Uterus (tissue), 4 donors: ENCODE measurements at places on chromosomes 5 and 9. TPM values are rescaled to one million over a fixed set of nuclear protein-coding genes. Genes with fewer than 3 reads are reported as not detected.
A peak's percentile ranks its signal among the peaks of the same experiment; 100 is the strongest.

DNA sequence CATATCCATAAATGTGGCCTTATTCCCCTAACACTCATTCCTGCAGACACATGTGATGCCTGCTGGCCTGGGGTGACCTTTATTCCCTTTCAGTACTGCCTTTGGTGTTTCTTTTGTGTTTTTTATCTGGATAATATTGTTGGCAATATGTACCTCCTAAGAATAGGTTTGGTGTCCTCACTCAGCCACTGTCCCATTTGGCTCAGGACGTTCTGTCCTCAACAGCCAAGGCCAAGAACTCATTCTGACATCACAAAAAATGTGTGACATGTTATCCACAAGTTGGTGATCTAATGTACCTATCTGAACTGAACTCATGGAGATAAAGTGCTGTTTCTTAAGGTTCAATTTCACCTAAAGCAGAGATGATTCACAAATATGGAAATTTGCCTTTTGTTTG, 142.9 kb upstream of the GRAMD2B start:
- no peak for DNase-seq

Gene RNF224
- total RNA-seq, result not detected

- no peak for DNase-seq
Observed at GRCh38 chr9:12766357-12766756, 8.5 kb upstream of the LURAP1L start.

DNA sequence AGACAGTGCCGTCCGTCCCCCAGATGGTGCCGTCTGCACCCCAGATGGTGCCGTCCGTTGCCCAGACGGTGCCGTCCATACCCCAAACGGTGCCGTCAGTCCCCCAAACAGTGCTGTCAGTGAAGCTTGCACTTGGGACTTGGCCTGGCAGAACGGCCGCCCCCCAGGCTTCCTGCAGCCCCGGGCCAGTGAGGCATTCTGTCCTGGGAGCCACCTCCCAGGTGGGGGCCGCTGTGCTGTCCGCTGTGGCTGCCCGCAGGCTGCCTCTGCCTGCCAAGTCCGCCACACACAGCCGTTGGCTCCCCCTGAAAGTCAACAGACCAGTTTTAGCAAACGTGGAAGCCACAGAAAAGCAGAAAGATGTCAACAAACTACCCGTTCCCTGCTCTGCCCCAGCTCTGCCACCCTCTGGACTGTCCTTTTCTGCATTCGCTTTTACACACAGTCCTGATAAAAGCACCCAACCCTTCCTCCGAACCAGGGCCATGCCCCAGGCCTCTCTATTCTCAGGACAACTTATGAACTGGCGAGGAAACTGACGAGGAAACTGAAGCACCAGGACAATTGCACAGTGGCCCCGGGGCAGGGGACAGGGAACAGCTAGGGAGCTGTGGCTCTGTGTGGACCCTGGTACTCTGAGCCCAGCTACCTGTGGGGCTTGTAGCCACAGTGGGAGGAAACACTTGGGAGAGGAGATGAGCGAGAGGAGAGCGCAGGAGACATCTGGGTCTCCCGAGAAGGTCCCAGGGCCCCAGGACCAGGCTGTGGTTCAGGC, 39.6 kb upstream of the RXRA start:
- no peak for DNase-seq

GRCh38 chr5:155252717-155253116, 239.2 kb downstream of the KIF4B start:
- no peak for DNase-seq

- DNase-seq, result no peak
Observed at GRCh38 chr5:159174511-159175168, 34.7 kb downstream of the RNF145 start.

Gene CYLC2
- not detected for total RNA-seq

DNA sequence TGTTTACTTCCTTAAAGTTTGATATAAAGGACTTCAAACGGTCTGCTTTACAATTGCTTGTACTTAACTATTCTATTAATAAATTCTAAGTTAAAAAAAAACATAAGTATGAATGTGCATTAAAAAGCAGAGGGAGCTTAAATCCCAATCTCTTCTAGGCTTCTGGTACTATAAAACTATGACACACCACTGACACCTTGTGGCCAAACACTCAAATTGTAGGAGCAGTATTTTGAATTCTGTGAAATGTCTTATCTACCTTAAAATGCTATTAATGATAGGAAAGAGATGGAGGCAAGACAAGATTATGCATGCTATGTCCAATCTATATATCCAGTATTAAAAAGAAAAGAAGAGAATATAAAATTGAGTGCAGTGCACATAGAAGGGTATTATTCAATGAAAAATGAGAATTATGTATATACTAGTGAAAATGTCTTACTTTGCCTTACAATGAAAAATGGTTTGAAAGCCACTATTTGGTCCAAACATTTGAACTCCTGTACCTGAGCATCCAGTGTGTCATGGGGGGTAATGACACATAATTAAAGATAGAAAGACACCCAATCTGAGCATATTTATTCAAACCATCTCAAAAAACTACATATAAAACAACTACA, 87.6 kb downstream of the ERP44 start:
- no peak for DNase-seq

- no peak for DNase-seq
Observed at GRCh38 chr9:133396952-133397351, 20.8 kb downstream of the STKLD1 start.

DNA sequence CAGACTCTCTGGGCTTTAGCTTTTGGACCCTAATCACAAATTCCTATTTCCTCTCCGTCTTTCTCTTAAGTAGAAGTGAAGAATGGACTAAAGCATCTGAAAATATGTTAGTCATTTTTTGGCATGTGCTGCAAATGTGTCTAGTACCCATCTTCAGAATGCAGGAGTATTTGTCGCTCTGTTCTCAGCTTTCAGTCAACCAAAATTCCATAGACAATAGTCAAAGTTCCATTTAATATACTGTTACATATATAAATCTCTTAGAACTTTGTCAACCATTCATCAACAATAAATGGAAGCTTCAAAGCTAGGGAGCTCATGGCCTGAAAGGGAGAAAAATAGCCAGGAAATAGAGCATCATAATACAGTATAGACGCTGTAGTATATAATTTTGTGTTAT, 509.4 kb downstream of the BNC2 start:
- no peak for DNase-seq

- no peak for DNase-seq
Observed at GRCh38 chr5:95256991-95257390, 27.9 kb downstream of the MCTP1 start.

- DNase-seq, result no peak
Observed at GRCh38 chr5:25027061-25027460, 382.3 kb upstream of the CDH10 start.

Gene CCDC171
- 15.6 TPM for total RNA-seq

GRCh38 chr9:106954974-106955850, 92.2 kb downstream of the ZNF462 start:
- no peak for DNase-seq

DNA sequence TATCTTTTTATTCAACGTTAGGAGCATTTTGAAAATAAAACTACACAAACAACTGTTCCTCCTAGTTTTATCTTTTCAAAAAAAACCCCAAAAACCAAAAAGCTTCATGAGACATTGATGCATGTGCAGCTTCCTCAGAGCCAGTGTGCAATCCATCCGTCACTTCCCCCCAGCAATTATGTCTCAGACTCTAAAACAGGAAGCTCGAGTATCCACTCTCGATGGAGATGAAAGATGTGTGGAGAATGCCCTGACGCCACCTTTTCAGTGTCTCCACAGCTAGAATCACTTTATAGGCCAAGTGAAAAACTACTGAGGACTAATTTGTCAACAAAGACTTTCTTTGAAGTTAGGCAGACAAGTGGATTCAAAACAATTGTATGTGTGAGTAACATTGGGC, 408.9 kb upstream of the SMARCA2 start:
- no peak for DNase-seq

GRCh38 chr5:36655161-36655560, 48.8 kb downstream of the SLC1A3 start:
- DNase-seq, result no peak

GRCh38 chr5:160315968-160316367, 3.6 kb upstream of the CCNJL start:
- DNase-seq, result no peak

GRCh38 chr5:126513703-126514102, 81.3 kb downstream of the ALDH7A1 start:
- no peak for DNase-seq

Gene PFN3
- not detected for total RNA-seq

DNA sequence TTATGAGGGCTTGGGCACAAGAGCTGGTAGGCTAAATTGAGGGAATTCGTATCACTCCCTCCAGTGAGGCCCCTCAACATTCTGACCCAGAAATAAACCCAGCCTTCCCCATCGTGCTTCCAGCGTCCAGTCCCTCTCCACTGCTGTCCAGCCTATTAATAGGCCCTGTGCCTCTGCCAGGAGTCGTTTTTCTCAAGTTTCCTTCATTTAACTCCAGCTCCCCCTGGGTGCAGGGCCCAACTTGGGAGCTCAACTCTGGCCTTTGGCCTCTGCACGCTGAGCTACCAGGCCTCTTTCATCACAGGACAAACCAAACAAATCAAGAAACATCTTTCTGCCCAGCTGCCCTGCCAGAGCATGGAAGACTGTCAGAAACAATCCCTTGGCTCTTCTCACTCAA, 10.0 kb downstream of the HBEGF start:
- peak; percentile 84 for DNase-seq

Gene RGS7BP
- total RNA-seq, result 2.3 TPM

GRCh38 chr9:106657926-106658325, 205.0 kb upstream of the ZNF462 start:
- DNase-seq, result no peak

Gene SAXO1
- total RNA-seq, result not detected

GRCh38 chr5:126099077-126099476, 324.1 kb upstream of the GRAMD2B start:
- no peak for DNase-seq

Gene EQTN
- 0.97 TPM for total RNA-seq

DNA sequence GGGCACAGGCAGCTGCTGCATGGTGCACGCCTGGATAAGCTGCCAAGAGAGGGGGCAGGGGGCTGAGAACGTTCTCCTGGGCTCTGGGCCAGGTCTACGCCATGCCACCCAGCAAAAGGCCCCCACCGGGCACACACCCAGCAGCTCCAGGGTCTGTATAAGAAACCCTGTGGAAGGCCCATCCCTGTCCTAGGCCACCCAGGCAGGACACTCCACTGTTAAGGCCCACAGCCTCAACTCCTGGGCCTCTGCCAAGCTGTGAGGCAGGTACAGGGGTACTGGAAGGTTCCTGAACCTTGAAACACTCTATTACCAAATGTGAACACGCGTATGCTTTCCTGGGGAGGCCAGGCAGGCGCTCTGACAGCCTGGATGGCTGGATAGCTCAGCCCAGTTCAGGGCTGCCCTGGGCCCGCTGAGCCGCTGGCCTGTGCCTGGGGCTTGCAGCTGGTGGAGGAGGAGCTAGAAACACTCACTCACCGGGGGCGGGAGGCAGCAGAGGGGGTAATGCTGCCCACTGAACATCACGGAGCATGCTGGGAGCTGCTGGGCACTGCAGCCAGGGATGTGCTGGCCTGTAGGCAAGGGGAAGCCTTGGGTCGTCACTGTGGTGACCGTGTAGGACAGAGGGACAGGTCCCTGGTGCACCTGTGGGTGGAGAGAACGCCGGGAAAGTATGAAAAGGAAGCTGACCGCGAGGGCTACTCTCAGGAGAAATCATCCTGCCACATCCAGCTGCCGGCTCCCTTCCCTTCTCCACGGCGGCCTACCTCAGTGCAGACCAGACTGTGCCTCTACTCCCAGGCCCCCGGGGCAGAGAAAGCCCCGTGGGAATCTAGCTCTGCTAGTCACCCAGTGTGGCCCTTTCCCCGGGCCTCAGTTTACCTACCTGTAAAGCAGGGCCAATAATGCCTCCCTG, 6.0 kb downstream of the RNF44 start:
- DNase-seq, result no peak

DNA sequence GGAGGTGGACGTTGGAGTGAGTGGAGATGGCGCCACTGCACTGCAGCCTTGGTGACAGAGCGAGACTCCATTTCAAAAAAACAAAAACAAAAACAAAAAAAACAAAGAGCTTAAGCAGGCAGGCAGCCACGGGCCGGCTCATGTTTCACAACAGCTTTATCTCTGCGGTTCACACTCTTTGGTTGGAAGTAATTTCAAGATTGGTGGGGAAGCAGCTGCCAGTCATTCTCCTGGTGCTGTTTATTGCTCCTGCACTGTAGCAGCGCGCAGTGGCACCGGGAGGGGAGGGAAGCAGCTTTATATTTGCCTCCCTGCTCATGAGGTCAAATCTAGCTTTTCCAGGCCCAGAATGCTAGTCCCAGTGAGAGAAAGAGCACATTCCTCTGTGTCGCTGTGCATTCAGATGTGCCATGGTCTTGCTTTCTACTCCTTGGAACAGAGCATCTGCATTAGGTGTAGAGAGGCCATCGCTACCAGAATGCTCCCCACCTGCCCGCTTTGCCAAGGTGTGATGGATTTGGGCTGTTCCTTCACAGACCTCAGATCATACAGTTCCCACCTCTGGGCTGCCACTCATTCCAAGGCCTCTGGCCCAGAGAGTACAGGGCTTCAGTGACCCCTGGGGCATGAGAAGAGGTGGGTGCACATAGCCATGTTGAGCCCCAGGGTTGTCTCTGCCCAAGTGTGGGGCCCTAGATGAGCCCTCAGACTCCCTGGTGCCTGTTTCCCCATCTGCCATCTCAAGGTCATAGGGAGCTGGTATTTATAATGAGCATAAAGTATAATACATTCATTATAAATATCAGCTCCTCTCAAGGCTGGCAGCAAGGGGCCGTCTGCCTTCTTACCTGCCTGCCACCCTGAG, 270.4 kb downstream of the MED10 start:
- no peak for DNase-seq

DNA sequence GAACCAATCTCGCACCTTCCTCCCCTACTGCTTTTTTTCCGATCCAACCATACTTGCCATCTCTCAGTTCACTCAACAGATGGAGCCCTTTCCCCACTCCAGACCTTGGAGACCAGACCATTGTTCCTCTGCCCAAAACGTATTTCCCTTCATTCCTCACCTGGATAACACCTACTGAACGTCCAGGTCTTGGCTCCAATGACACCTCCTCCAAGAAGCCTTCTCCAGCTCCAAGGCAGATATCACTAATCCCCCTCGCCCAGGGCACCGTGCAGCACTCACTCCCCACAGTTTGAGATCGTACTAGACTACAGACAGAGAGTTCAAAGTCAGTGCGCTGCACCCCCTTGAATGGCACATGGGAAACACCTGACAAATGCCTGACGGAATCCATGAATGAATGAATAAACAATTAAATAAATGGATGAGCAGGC, 47.1 kb upstream of the AKNA start:
- DNase-seq, result no peak

GRCh38 chr5:133141746-133142145, 89.9 kb downstream of the HSPA4 start:
- DNase-seq, result no peak

Gene LRRC19
- not detected for total RNA-seq

DNA sequence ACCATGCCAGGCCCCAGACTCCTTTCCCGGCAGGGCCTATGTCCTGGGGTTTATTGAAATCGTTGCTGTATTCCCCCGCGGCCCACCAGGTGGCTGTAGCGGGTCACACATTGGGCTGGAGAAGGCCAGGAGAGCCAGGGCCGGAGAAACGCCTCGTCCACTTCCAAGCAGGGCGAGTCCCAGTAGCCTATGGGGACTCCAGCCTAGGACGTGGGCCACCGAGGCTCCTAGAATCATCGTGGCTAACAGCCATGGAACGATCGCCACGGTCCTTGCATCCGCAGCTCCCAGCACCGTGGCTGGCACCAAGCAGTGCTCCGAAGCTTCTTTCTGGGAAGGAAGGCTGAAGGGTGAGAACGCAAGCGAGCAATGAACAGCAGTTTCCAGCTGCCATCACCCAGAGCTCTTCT, 87.7 kb downstream of the ENTREP1 start:
- DNase-seq, result peak; percentile 28

- DNase-seq, result no peak
Observed at GRCh38 chr9:95336281-95336680, 18.8 kb upstream of the FANCC start.

GRCh38 chr5:10250806-10251276, 761 bp downstream of the CCT5 start:
- DNase-seq, result no peak
